ENCODE measurements at places on chromosomes 7 and 10. TPM values are rescaled to one million over a fixed set of nuclear protein-coding genes. Genes with fewer than 3 reads are reported as not detected.

CALHM1 gene
- not detected for total RNA-seq

AKR1C3 gene
- total RNA-seq = 144 TPM

PAX4 gene
- total RNA-seq = not detected

GDF2 gene
- total RNA-seq = not detected

ELN gene
- 0.07 TPM for total RNA-seq

NRP1 gene
- 281 TPM for total RNA-seq

TMEM140 gene
- total RNA-seq = 9.6 TPM

ARHGEF35 gene
- total RNA-seq = 0.53 TPM

PKD2L1 gene
- total RNA-seq = not detected

DPYSL4 gene
- 12.0 TPM for total RNA-seq

TRPV5 gene
- total RNA-seq = not detected

SEC61A2 gene
- 10.8 TPM for total RNA-seq

TLL2 gene
- total RNA-seq = 0.07 TPM

PRSS1 gene
- total RNA-seq = not detected

ALOX5 gene
- not detected for total RNA-seq
